ENCODE measurements at places on chromosomes 3 and 15. TPM values are rescaled to one million over a fixed set of nuclear protein-coding genes. Genes with fewer than 3 reads are reported as not detected.

The CCRL2 gene
- total RNA-seq = 1.2 TPM

The CACNA2D2 gene
- total RNA-seq = 1.4 TPM

The FOXB1 gene
- not detected for total RNA-seq

The RPL32 gene
- total RNA-seq = 1,974 TPM

DNA sequence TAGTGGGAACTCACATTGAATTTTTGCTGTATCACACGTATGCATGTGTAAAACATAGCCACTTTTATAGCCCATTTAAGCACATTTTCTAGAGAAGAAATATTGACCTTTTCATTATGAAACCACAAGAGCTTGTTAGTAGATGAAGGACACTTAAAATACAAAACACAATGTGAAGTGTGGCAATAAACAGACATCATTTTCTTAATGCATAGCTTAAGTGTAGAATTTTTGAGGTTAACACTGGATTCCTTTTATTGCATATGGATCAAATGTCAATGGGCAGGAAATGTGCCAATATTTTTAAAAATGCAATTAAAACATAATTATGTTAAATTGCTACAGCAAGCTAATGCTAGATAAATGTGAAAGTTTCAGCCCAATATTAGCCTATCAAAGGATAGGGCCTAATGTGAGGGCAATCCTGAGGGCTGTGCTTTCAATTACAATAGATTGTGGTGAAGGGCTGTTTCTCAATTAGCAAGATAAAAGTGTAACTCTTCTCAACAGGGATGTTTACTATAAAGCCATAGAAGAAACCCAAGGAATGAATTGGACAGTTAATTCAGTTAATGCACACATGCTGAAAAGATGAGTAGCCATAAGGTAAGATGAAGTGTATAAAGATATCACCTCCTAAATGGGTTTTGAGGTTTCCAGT lies 489.0 kb upstream of the CDIN1 start:
- DNase-seq = no peak

- no peak for DNase-seq
Measured at GRCh38 chr3:24683090-24683489, 188.4 kb upstream of the THRB start.

DNA sequence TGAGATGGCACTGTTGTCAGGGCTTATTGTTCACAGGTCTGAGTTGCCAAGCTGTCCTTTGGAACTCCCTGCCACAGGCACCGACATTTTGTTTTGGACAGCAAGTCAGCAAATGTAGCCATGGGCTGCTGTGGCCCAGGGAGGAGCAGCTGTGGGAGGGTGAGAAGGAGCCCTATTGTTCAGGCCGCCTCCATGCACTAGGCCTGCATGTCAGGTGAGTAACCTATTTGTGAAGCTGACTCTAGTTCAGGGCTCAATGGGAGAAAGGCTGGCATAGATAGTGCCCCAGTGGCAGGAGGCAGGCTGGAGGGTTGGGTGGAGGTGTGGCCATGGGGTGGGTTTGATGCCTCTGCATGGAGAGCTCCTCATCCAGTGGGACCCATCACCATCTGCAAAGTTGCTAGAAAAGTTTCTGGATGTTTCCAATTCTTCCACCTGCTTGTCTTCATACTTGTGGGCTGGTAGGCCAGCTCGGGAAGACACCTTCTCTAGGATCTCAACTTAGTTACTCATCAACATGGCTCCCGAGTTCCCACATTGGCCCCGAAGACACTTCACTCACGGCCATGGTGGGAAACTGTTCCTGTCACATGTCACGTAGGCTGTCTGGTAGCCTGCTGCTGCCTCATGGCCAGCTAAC lies 19.5 kb downstream of the AMOTL2 start:
- no peak for DNase-seq

- no peak for DNase-seq
Measured at GRCh38 chr15:65206750-65207149, 4.5 kb downstream of the CILP start.

GRCh38 chr3:186418671-186419145 lies 56.7 kb upstream of the DGKG start:
- DNase-seq = no peak

DNA sequence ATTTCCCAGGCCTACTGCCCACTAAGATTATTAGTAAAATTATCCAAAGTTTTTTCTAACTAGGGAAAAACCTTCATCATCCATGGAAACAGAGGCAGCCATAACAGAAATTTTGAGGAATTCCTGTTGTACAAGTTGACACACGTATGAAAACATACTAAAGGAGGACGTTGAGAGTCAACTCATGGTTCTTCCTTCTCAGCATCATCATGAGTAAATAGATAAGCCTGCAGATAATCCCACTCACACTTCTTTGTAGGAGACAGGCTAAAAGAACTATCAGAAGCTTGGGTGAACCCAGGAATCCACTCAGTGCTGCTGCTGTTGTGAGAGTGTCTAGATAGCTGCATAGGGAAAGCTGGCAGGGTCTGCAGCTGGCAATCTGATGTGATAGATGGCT lies 694.8 kb upstream of the NR2F2 start:
- DNase-seq = no peak

DNA sequence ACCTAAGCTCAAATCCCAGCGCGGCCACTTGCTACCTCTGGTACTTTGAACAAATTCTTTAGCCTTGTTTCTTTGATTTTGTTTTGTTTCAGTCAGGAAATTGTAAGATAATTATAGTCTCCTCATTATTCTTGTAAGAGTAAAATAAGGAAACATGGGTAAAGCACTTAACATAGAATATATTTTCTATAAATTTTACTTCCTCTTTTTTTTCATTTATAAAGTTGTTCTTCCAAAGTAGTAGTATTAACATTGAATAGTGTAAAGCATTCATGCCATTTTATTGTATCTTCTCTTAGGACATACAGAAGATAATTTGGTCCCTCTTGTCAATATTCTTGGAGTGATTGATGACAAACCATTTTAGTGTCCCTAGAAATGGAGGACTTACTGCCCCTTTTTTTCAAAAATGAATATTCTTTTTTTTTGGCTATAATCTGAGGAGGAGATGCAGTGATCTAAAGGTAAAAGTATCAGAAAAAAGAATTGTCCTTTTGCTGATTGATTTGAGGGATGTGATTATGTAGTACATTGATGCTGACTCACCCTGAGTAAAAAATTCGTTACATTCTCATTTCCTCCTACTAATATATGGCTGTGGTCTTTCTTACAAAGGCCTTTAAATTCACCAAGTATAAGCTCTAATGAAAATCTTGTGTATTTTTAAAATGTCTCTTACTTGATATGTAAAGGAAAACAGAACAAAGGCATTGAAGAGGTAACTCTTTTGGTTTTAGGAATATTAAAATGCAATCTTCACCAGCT lies 51.0 kb downstream of the ALCAM start:
- DNase-seq = no peak

DNA sequence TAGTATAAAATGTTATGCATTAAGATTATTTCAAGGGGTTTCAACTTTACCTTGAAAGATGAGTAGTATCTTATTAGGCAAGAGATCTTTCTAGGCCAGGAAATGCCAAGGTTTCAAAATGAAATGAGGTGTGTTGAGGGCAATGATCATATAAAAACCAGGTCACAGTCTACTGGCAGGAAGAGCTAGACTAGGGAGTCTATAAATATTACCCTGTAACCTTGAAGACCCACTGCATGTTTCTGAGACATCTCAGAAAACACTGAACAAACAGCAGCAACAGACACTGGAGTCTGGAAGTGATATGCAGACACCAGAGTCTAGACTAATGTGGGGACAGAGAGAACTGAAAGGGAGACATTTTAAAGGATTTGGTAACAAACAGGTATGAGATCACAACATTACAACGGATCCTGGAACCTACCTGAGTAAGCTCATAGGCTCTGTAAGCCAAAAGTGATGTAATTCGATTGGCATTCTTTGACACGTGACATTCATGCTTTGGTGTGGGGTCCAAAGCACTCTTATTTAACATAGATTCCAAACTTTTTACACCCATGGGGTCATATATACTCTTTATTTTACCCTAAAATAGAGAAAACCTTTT lies 15.0 kb downstream of the TASOR start:
- no peak for DNase-seq

GRCh38 chr3:64247991-64248646 lies 22.9 kb upstream of the PRICKLE2 start:
- DNase-seq = no peak

DNA sequence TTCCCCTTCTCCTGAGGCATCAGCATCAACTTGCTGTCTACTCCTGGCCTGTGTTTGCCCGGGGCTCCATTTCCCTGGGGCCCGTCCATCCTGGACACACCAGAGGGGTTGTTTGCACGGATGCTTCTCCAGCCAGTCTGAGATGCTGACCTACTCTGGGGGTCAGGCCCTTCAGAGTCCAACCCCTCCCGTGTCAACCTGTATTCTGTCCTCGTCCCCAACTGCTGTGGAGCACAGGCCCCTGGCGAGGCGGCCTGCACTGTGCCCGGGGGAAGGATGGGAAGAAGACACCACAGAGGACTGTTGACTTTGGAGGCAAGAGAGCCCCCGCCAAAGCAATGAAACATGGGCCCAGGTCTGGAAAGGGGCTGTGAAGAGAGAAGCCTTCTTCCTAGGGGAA lies 25.8 kb downstream of the ALS2CL start:
- no peak for DNase-seq

- DNase-seq = no peak
Measured at GRCh38 chr15:91553196-91553854, 300.2 kb upstream of the SLCO3A1 start.

All from skin of body (tissue), 3 donors.